ENCODE measurements at places on chromosomes 12 and 14.

- DNase-seq: no peak
These were observed 1.1 kb upstream of the AKT1 start for GRCh38 chr14:104796687-104797081.

GRCh38 chr12:66003951-66004350, 126.6 kb downstream of the LLPH start:
- DNase-seq: no peak

DNA sequence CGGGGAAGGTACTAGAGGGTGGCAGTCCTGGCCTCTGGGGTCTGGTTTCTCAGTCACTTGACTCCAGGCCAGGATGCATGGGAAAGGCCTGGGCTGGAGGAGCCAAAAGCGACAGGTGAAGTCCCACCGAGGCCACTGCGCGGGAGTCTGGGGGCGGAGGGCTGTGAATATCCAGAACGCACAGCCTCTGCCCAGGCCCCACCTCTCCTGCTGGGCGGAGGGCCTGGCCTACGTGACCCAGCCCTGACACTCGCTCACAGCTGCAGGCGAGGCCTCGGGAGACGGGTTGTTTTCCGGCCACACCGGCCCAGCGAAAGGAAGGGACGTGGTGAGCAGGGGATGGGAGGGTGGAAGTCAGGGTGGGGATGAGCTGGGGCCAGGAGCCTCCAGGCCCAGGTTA, 91.2 kb downstream of the RFLNA start:
- no peak for DNase-seq

- no peak for DNase-seq
These were observed 12.5 kb downstream of the AMDHD1 start for GRCh38 chr12:95955549-95956159.

GRCh38 chr12:89863493-89863938, 154.9 kb upstream of the ATP2B1 start:
- no peak for DNase-seq
